ENCODE measurements at places on chromosomes 5 and 9. TPM values are rescaled to one million over a fixed set of nuclear protein-coding genes. Genes with fewer than 3 reads are reported as not detected.

- DNase-seq = no peak
Observed at GRCh38 chr9:119771341-119771740, 402.1 kb upstream of the BRINP1 start.

WHRN gene
- 0.12 TPM for polyA plus RNA-seq

GPR151 gene
- polyA plus RNA-seq = not detected

DNA sequence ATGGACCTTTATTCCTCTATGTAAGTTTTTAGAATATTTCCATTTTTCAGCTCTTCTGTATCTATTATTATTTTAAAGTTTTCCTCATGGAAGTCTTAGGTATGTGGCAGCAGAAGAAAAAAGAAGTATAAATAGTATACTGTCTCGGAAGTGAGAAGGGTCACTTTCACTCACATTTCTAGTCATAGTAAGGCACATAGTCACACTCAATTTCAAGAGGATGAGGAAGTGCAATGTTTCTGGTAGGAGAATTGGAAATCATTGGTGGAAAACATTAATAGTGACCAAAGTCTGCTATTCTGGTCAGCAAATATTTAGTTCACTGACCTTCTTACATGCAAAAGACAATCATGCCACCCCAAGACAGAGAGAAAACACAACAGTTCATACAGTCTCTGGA lies 35.2 kb upstream of the TNFSF8 start:
- DNase-seq = no peak

- DNase-seq = no peak
Observed at GRCh38 chr9:136713550-136713949, 1.2 kb downstream of the DIPK1B start.
